Cortex of kidney (tissue), 1 donor: ENCODE measurements at places on chromosomes 13 and 19.

GRCh38 chr19:35318679-35319448, 10.1 kb upstream of the CD22 start:
- DNase-seq, result no peak

GRCh38 chr13:84686458-84686857, 804.2 kb upstream of the SLITRK1 start:
- no peak for DNase-seq

DNA sequence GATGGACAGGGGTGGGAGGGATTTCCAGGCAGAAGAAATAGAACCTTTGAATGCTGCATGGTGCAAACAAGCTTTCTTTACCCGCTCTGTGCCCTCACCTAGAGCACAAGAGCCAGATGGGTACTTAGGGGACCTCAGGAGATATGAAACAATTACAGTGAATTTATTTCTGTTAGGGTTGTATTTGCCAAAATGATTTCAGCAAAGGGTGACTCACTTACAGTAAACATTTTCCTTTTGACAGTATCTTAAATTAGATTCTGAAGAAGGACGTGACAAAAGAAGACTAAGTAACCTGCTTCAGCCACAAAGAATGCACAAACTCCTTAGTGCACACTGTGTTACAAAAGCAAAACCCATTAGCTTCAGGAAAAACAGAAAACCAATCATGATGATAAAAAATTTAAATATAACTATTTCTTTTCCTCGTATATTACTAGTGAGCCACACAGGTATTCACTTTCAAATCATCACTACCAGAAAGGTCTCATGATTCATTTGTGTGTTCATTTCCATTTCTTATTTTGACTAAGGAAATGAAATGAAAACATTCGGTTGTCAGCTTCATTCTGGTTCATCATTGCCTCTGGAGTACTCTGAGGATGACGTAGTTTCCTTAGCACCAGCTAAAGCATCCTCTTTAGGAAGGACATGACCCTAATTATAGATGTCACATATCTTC, 158.8 kb downstream of the NHLRC3 start:
- DNase-seq, result no peak

DNA sequence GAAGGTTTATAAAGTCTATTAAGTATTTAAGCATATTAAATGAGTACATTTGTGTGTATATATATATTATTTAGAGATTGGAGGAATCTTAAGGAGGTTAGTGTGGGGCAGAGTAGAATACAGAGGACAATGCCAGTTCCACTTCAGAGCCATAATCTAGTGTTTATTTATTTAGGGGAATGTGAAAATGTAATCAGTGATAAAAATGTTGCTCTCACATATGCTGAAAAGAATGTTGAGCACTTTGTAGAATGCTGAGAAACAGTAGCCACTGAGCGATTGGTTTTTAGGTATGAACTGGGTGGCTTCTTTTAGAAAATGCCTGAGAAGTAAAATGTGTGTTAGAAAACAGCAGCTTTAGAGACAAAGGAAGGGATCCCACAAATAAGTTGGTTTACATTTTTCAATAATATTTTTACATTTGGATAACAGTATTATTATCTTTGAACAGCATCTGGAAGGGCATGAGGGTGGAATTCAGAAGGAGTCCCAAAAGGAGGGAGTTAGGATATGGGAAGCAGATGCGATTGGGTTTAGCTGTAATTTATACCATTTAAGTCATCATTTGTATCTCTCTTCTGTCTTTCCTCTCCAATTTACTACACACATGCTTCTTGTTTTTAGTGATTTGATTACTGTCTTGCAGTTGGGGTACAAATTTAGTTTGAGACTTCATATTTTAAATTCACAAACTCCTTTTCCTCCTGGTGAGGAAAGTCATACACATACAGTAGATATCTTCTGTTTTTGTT, 68.6 kb downstream of the NDFIP2 start:
- DNase-seq, result no peak

DNA sequence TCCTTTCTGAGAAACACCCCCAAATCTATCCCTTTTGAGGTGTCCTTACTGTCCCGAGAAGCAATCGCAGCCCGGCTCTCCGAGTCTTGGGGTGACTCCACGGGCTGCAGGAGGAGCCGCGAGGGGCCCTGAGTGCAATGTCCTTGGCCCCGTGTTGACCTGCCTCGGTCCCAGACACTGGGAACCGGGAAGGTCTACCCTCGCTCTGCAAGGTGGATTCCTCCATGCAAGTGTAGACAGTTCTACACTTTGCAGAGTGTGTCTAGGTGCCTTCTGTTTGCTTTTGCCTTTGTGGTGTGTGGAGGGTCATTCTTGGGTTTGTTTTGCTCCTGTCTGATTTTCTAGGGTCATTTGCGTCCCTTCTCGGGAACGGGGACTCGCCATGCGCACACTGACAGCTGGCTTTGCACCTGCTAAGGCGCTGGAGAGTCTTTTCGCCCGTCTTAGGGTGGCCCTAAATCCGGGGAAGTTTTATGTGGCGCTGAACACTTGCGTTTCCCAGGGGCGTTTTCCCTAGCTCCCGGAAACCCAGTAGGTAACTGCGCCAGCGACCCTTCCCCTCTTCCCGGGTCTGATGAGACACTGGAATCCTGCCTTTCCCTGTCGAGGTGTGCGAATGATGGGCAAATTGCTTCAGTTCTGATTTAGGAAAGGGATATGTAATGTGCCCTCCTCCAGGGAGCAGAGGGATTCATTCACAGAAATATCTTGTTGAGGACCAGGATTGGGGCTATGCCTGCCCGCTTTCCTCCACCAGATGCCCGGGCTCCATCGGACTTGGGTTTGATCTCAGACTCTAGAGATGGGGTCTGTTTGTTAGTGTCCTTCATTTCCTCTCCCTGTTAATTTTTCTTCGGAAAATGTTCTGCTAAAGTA, 755 bp downstream of the SERTM1 start:
- DNase-seq, result no peak
